ENCODE measurements at places on chromosomes 16 and 17. TPM values are rescaled to one million over a fixed set of nuclear protein-coding genes. Genes with fewer than 3 reads are reported as not detected.

DNA sequence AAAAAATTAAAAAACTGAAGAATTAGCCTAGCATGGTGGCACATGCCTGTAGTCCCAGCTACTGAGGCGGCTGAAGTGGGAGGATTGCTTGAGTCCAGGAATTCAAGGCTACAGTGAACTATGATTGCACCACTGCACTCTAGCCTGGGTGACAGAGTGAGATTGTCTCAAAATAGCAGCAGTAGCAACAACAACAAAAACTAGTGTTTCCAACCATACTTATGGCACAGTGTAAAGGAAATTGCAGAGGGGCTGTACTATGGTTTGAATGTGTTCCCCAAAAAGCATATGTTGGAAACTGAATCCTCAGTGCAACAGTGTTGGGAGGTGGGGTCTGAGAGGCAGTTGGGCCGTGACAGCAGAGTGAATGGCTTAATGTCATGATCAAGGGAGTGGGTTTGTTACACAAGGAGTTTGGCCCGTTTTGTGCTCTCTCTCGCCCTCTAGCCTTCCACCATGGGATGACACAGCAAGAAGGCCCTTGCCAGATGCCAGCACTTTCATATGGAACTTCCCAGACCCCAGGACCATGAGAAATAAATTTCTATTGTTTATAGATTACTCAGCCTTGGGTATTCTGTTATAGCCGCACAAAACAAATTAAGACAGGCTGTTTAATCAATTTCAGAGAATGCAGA lies 70.0 kb downstream of the PGS1 start:
- no peak for DNase-seq

- no peak for DNase-seq
Observed at GRCh38 chr17:72128039-72128438, 7.2 kb downstream of the SOX9 start.

DNA sequence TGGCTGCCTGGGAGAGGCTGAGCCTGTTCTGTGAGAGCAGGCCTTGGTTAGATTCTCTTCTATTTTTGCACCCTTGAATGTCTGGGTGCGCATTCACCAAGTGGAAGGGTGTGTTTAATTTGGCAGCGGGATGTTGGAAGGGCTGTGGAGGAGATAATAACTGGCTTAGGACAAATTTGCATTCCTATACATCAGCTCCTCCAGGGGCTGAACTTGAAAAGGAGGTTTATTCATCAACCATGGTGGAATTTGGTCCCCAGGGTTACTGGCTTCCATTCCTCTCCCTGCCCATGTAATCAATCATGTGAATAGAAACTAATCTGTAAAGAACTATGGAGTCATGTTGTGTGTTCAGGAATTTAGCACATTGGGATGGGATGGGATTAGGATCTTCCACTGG lies 100.2 kb upstream of the FOXF1 start:
- no peak for DNase-seq

MYO18A gene
- total RNA-seq, result 42.1 TPM

DNA sequence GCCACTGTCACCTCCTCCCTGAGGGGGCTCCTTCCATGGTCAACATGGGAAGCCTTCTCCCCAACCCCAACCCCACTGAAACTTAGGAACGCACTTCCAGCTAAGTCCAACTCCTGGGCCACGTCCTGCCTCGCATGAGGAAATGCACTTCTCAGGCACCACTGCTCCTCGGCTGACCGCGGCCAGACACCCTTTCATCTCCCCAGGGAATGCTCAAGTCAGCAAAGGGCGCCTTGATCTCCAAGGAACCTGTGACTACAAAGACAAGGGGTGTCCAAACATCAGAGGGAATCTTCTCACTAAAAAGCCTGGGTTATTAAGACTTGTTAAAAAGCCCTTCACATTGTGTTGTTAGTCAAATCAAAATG lies 124.9 kb upstream of the HSBP1 start:
- DNase-seq, result no peak

Measured in G401 (cell line).